ENCODE measurements at places on chromosomes 2 and 18. TPM values are rescaled to one million over a fixed set of nuclear protein-coding genes. Genes with fewer than 3 reads are reported as not detected.

Gene C2orf80
- 15.7 TPM for total RNA-seq

Gene CNTNAP5
- 32.9 TPM for total RNA-seq

Gene HS6ST1
- 37.0 TPM for total RNA-seq

Gene CAVIN2
- 82.2 TPM for total RNA-seq

Gene SNORC
- 4.6 TPM for total RNA-seq

Gene MTERF4
- total RNA-seq, result 45.0 TPM

Data from spinal cord (tissue), 10 donors.